ENCODE measurements at places on chromosomes 7 and 10.
A peak's percentile ranks its signal among the peaks of the same experiment; 100 is the strongest.

DNA sequence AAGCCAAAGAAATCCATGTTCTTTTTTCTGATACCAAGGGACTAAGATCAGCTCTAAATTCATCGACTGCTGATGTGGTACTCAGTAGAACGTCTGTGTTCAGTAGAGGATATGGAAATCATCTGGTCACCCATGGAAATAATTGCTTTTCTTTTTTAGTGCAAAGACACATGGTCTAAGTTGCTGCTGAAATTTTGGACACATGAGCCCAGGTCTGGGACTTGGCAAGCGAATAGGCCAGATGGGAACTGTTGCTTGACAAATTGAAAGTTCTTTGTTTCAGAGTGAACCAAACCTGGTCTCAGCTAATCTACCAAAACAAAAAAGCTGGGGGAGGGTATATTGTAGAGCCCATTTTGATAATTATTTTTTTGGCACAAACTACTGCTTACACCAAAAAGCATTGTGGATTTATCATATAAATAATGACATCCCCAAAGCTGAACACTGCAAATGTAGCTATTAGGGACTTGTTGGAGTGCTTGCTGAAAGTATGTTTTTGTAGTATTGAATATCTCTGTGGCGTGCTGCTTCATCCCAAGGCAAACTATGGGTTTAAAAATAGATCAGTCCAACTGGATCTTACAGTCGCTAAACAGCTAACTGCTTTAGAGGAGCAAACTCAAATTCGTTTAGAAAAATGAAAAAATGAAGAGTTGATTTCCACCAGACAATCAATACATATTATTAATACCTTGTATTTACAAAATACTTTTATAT lies 144.7 kb downstream of the TRIL start:
- no peak for DNase-seq

- DNase-seq = no peak
Observed at GRCh38 chr10:71864911-71865361, 13.9 kb upstream of the PSAP start.

- no peak for DNase-seq
Observed at GRCh38 chr10:112614586-112614985, 167.6 kb downstream of the VTI1A start.

GRCh38 chr10:12308736-12309375 lies 40.5 kb upstream of the CAMK1D start:
- DNase-seq = no peak

- no peak for DNase-seq
Observed at GRCh38 chr10:96681524-96681923, 38.8 kb downstream of the PIK3AP1 start.

- DNase-seq = no peak
Observed at GRCh38 chr7:41999736-42000283, 237.2 kb downstream of the GLI3 start.

DNA sequence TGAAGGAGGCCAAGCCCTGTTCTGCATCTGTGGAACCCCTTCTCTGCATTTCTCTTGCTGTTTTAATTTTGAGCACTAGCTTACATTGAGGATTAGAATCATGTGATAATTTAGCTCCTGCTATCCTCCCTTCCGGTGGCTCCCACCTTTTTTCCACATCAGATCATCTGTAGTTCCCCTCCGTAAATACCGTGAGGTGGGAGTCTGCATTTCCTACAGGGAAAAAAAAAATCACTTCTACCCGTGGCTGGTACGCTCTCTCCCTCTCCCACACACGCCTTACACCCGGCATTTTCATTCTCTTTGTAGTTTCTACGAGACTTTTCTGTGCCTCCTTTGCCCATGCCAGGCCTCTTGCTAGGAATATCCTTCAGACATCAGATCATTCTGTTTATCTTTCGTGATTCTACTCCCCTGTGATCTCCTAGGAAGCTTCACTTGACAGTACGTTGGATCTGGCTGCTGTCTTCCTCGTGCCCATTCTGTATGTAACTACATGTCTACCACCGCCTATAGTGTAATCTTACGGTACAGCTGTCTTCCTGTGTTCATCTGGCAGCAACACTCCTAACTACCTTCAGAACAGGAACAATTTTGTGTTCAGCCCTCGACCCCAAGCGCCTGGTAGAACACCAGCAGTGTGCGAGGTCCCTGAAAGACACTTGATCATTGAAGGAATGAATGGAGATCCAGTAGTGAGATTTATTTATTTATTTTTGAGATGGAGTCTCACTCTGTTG lies 41.7 kb upstream of the OCM start:
- no peak for DNase-seq

- no peak for DNase-seq
Observed at GRCh38 chr7:8232999-8233847, 28.7 kb downstream of the ICA1 start.

DNA sequence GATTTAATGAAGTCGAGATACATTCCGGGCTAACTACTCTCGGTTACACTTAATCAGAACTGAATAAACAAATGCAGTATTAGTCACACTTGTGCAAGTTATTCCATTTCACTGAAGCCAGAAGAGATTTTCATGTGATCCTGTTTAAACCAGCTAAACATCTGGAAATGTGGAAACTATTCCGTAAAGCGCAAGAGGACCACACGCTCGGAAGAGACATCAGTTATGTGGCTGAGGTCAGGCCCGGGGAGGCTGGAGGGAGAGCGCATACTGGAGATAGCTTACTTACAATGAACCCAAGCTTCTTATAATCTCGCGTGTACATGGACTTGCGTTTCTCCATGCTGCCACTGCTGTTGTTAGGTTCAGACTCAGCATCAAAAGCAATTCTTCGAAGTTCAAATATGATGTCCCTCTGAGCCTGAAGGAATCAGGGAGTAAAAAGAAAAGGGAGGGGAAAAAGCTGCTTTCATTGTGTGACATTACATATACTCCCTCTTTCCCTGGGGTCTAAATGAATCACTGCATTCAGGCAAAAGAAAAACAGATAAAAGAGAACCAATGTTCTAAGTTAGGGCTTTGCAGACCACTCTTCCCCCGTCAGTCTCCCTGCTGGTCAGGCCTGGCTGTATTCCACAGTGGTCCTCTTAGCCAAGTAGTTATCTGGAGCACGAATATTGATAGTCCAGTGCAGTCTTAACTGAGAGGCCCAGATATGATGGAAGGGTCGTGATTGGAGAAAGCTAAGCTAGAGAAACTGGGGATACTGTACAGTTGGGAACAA lies 237.4 kb downstream of the ELMO1 start:
- no peak for DNase-seq

GRCh38 chr7:503575-504111 lies 16.0 kb downstream of the PDGFA start:
- no peak for DNase-seq

- DNase-seq = no peak
Observed at GRCh38 chr10:87842776-87843497, 20.4 kb downstream of the KLLN start.

DNA sequence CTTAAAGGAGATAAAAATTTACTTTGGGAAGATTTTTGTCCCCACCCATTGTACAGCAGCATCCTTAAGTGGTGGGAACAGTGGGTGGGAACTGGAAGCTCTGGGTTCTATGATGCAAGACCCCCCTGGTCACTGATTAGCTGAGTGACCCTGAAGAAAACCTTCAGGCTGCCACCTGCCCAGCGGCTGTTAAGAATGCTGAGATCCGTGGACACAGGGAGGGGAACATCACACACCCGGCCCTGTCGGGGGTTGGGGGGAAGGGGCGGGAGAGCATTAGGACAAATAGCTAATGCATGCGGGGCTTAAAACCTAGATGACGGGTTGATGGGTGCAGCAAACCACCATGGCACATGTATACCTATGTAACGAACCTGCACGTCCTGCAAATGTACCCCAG lies 14.5 kb downstream of the CARD11 start:
- no peak for DNase-seq

- DNase-seq = peak; percentile 56
Observed at GRCh38 chr10:73159038-73159648, 8.7 kb downstream of the ECD start.

DNA sequence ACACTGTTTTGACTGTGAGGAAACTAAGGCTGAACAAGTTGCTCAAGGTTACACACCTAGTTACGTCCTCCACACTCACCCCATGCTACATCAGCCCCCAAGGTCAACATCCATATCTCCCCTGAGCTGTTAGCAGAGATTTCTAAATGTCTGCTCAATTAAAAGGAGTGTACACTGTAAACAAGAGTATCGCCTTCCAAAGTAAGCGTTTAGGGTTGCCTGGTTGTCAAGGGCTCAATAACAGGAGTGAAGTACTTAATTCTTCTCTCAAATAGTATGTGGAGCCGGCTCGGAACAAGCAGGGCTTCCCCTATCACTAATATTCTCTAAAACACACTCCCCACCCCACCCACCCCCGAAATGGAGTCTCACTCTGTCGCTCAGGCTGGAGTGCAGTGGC lies 412.8 kb upstream of the GALNT17 start:
- no peak for DNase-seq

DNA sequence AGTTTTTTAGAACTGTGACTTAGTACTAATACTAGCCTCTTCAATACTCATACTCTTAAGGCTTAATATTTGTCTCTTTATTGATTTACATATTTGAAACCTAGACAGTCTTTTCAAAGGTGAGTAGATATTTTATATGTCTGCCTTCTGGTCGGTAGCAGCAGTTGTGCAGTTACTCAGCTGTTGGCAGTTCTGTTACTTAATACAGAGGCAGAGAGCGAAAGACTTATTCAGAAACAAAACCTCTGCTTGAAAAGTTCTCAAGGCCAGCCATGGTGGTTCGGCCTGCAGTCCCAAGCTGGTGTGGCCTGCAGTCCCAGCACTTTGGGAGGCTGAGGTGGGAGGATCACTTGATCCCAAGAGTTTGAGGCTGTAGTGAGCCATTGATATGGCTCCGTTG lies 84.2 kb downstream of the AUTS2 start:
- no peak for DNase-seq

GRCh38 chr7:156783864-156784263 lies 109.1 kb downstream of the LMBR1 start:
- DNase-seq = no peak

GRCh38 chr10:128221807-128222206 lies 95.6 kb upstream of the MKI67 start:
- DNase-seq = no peak

- no peak for DNase-seq
Observed at GRCh38 chr7:5553298-5553877, 129.8 kb upstream of the TNRC18 start.

- DNase-seq = no peak
Observed at GRCh38 chr7:35548291-35548690, 146.6 kb downstream of the HERPUD2 start.

DNA sequence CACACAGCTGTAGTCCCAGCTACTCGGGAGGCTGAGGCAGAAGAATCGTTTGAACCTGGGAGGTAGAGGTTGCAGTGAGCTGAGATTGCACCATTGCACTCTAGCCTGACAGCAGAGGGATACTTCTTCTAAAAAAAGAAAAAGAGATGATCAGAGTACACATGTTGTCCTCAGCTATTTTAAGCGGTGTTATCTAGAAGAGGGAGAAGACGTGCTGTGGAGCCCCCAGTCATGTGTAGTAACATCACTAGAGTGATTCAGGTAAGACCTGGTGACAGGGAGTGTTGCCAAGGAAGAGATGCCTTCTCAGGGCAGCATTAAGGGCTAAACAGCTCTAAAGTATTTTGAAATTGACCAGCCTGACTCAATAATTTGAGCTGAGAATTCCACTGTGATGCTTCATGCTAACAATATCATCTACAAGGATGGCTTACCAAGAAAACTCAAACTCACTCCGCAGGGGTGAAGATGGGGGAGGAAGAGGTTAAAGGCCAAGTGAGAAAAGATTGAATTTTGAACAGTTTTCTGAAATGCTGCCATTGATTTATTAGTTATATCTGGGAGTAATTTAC lies 97.4 kb downstream of the KLF6 start:
- DNase-seq = no peak

GRCh38 chr7:24038993-24039392 lies 245.0 kb upstream of the NPY start:
- DNase-seq = no peak

DNA sequence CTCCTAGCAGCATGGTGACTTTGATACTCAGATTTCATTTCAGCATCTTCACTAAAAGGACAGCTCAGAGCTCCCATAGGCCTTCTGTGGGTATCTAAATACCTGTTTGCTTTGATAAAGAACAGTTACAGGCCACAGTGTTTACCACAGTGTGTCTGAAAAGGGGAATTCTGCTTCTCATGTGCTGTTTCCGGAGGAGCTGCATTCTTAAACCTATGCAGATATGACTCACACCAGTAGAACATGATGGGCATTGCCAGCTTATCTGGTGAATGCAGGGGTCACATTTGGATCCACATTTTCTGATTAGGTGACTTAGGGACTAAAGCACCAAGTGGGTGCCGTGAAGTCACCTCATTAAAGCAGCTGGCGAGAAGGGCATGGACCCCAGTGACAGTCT lies 52.6 kb downstream of the TRRAP start:
- no peak for DNase-seq

DNA sequence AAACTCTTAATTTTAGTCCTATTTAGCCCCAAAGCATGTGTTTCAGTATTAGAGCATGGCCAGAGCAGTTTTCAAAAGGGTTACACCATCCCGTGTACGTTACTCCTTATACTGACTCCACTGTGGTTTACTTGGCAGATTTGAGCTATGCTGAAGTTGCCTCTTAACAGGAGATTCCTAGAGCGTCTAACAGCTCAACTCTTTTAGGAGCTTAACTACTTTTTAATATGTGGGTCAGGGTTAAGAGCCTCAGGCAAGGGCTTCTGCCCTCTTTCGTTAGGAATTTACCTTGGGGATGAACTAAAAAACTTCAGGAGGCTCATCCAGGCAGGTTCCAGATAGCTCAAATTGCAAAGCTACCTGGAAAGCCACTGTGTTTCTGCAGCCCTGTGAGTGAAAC lies 674.8 kb upstream of the C7orf33 start:
- DNase-seq = no peak

GRCh38 chr7:129146237-129146979 lies 1.9 kb downstream of the TSPAN33 start:
- DNase-seq = peak; percentile 63

DNA sequence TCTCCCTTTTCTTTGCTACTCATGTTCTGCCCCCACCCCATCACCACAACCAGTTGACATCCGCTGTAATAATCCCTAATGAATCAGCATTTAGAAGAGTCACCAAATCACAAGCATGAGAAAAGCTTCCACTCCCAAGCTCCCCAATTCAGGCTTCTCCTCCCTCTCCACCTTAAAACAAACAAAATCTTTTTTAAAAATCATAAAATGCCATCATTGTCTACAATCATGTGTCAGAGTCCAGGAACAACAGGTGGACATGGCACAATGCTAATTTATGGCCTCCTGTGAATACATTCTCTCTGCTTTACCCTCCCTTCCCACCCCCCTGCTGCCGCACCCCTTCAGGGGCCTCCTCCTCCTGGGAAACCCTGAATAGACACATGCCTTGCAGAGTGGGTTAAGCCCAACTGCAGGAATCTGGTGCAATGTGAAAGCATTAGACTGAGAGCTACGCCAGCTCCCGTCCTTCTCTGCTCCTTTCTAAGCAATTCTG lies 3.7 kb downstream of the LRRC4 start:
- DNase-seq = no peak

GRCh38 chr10:89404104-89405047 lies 10.0 kb upstream of the IFIT5 start:
- no peak for DNase-seq

DNA sequence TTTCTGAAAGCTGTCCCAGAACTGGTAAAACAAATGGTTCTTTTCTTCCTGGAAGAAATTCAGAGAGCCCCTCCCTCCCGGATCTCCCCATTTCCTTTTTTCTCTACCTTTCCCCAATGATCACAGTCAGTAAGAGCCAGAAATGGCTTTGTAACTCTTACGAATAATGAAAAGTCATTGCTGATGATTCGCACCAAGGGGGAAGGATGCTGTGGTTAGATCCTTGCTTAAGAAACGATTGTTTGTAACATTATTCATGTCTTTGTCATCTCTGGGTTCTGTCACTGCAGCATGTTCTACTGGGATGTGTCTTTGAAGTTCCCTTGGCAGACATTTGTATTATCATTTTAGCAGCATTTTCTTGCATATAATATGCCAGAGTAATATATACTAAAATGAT lies 138.9 kb downstream of the CACNB2 start:
- no peak for DNase-seq
